Stimulated activated CD8-positive, alpha-beta memory T cell treated with anti-CD3 and anti-CD28 coated beads, Interleukin-4, amount 100 ng/mL, for 1 hour (primary cell): ENCODE measurements at places on chromosomes 7 and 10.

DNA sequence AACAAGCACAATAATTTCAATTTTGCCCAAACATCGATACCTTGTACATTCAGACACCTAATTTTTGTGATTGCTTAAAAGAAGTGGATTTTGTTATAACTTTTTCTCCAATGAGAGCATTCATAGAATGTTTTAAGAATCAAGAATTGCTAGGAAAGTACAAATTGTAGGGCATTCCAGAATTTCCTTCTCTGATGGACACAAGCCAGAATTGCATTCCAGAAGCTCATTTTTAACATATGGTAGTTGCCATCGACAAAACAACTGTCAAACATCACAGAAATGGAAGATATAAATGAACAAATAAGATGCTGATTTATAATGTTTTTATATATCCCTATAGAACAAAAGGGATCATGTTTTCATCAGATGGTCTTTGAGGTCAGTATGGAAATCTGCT is 258.4 kb upstream of the NPVF start:
- DNase-seq: no peak

DNA sequence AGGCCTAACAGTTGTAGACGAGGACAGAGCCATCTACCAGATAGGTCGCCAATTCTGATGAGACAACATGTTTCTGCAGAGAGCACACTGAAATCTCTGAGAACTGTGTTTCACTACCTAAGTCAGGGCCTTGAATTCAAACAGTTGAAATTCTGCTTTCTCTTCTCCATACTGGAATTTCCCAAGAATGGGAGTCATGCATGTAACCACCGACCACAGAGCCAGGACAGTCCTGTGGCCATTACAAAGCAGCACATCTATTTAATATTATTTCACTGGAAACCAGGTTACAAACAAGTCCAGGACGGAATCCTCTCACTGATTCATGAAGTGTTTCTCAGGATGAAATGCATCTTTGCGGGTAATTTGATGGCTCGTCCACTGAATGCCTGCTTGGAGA is 62.0 kb upstream of the ST8SIA6 start:
- no peak for DNase-seq

DNA sequence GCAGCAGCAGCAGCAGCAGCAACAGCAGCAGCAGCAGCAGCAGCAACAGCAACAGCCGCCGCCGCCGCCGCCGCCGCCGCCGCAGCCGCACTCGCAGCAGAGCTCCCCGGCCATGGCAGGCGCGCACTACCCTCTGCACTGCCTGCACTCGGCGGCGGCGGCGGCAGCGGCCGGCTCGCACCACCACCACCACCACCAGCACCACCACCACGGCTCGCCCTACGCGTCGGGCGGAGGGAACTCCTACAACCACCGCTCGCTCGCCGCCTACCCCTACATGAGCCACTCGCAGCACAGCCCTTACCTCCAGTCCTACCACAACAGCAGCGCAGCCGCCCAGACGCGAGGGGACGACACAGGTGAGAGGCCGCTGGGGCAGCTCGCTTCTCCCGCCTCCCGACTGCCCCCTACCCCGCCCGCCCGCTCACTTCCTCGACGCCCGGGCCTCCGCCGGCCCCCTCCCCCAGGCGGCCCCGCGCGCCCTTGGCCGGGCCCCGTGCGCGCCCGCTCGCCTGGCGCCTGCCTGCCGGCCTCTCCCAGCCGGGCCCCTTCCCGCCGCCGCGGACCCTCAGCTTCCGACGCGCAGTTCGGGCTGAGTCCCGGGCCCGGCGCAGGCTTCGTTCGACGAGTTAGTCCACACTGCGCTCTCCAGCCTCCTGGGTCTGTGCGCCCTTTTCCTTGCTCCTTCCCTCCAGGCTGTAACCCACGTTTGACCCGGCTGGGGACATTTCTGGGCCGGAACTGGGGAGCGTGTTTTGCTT is 882 bp downstream of the DLX6 start:
- no peak for DNase-seq

DNA sequence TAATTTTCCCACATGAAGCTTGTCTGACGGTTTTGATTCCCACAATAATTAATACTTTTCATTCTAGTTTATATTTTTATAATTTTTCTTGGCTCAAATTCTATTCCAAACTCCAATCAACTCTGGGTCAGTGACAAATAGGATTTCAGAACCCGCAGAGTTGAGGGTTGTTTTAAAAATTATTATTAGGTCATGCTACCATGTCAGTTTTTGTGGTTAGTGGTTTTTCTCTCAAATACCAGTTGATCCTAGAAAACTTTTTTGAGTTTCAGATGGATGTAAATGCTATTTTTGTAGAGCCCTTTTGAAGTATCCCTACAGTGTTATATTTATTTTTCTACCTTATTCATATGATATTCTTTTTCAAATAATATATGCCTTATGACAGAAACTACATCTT is 237.4 kb downstream of the SEMA3D start:
- DNase-seq: no peak

GRCh38 chr10:89653410-89653869 is 8.4 kb upstream of the PANK1 start:
- no peak for DNase-seq

DNA sequence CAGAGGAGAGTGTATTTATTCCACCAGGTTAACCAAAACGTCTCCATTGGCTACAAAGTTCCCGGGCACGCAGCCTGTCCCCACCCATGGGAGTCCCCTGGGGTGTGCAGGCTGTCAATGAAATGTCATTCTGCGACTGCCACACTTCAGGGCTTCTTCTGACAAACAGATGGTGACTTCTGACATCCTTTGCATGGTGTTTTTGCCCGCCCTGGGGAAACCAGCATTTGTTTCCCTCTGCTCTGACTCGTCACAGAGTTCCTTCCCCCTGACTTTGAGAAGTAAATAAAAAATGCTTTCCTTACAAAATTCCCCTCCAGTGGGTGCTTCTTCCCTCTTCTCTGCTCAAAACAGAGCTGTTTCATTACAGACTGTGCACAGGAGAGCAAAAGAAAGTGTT is 38.2 kb downstream of the TNS3 start:
- DNase-seq: no peak
